ENCODE measurements at places on chromosomes 2 and 18.

DNA sequence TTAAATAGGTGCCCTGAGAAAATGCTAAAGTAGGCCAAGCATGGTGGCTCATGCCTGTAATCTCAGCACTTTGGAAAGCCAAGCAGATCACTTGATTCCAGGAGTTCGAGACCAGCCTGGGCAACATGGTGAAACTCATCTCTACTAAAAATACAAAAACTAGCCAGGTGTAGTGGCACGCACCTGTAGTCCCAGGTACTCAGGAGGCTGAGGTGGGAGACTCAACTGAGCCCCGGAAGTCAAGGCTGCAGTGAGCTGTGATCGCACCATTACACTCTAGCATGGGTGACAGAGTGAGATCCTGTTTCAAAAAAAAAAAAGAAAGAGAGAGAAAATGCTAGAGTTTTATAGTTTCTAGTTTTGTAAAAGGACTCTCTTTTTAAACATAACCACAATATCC is 12.0 kb downstream of the ANKRD44 start:
- no peak for DNase-seq

DNA sequence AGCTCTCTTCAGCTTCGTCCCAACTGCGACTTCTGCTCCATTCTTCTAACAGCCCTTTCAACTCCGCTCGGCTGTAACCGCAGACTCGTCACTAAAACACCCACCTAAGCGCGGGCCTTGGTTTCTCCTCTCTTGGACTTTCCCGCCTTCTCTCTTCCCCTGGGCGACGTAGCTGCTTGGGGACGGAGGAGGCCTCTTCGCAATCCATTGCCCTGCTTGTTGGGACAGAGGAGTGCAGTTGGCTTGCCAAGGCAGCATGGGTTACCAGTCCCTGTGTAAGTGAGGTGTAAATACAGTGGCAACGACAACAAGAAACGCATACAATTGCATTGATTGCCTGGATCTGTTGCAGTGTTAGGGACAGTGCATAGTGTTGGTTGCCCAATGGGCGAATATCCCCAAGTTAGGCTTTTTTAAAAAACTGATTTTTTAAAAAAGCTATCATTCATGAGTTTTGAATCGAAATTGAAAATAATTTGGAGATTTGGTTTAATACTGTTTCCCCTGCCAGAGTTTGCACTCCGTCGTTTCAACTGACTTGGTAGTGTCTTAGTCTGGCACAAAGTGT is 484 bp upstream of the DARS1 start:
- DNase-seq = no peak

DNA sequence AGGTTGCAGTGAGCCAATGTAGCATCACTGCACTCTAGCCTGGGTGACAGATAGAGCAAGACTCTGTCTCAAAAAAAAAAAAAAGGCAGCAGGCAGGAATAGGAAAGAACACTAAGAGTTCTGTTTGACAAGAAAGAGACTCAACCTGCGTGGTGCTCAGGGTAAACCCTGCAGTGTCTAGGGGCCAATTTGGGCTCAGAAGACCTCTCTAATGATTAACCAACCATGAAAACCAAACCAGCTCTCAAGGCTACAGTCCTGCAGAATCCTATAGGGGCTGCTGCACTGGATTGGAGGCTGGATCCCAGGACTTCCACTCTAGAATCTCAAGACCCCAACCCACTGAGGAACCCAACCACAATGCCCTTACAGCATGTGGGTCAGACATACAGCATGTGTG is 2.4 kb downstream of the TRABD2A start:
- no peak for DNase-seq

GRCh38 chr2:180133736-180134135 is 126.6 kb upstream of the CWC22 start:
- no peak for DNase-seq

GRCh38 chr2:240790370-240791220 is 29.4 kb downstream of the KIF1A start:
- no peak for DNase-seq

- DNase-seq = no peak
These were observed 1038.3 kb upstream of the ACVR2A start for GRCh38 chr2:146806364-146807005.

DNA sequence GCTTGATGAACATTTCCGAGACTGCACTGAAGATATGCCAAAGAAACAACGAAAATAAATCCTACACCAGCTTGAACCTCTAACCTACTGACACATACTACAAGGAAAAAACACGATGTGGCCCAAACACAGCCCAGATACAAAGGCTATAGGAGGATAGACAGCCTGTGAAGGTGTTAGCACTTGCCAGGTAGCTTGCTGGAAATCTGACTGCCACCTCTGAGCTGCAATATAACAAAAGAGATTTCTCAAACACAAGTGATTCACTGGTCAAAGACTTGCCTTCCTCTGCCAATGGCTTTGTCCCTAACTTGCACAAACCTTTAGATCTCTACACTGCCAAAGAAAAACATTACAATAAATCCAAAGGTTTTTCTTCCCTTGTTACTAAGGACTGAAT is 21.1 kb downstream of the CFAP210 start:
- no peak for DNase-seq

DNA sequence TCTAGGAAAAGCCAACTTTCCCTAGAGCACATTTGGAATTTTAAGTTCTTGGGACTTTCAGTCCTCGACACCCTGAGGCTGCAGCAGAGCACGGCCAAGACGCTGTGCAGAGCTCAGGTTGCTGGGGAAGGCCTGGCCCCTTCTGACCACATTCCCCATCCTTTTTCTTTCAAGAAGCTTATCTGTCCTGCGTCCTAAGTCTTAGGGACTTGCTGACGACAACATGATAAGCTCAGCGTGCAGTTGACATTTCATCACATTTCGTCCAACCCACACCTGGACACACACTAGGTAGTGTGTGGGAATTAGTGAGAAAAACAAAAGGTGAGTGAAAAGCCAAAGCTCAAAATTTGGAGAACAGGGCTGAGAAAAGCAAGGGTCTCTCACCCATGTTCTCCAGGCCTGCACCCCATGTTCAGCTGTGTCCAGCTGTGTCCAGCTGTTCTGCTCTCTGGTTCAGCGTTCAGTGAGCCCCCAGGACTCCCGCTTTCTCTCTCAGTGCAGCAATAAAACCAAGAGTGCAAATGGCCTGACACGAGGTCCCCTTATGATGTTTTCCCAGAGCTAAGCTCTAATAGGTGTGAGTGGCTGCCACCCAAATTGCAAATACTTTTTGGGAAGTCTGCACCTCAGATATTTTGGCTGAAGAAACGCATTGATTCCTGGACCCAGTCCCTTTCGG is 101.9 kb downstream of the RGPD3 start:
- no peak for DNase-seq

Measured in A673 (cell line).